ENCODE measurements at places on chromosomes 7 and 10.

- DNase-seq, result no peak
These were observed 1.6 kb upstream of the COL13A1 start for GRCh38 chr10:69800109-69800508.

GRCh38 chr7:154804449-154804848 lies 198.5 kb downstream of the PAXIP1 start:
- DNase-seq, result no peak

- no peak for DNase-seq
These were observed 1158.9 kb upstream of the CELF2 start for GRCh38 chr10:9858816-9859215.

GRCh38 chr10:113954409-113954808 lies 89.3 kb upstream of the ADRB1 start:
- DNase-seq, result peak; percentile 27
